ENCODE measurements at places on chromosomes 3 and 15.

DNA sequence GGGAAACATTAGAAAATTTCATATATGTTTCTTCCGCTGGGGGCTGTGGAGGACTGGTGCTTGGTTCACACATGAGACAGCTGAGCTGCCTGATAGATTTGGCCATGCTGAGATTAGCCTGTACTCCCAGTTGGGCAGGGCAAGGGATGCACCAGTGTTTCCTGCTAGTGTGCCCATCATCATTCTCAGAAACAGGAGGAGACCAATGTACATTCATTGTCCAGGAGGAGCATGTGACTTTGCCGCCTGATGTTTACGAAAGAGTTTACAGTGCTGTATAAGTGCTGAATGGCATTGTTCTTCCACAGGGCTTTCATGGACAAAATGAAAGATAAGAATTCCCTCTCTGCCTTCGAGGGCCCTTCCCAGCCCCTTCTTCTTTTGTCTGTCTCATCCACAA is 311.1 kb upstream of the THBS1 start:
- no peaks in the 10 kb centered on the region for H3K27me3 ChIP-seq
- H3K36me3 ChIP-seq: no peaks in the 10 kb centered on the region
- DNase-seq: no peak
- peak overlapping the region; percentile 44 for H3K27ac ChIP-seq
- H3K4me1 ChIP-seq: peaks cover 11% of the 10 kb centered on the region
- no peak overlapping the region for H3K4me3 ChIP-seq

GRCh38 chr3:168157099-168157700 is 61.5 kb upstream of the GOLIM4 start:
- peaks cover 3% of the 10 kb centered on the region for H3K4me1 ChIP-seq
- H3K36me3 ChIP-seq: no peaks in the 10 kb centered on the region
- no peak overlapping the region for H3K4me3 ChIP-seq
- DNase-seq: no peak
- H3K27me3 ChIP-seq: no peaks in the 10 kb centered on the region
- no peak overlapping the region for H3K27ac ChIP-seq

DNA sequence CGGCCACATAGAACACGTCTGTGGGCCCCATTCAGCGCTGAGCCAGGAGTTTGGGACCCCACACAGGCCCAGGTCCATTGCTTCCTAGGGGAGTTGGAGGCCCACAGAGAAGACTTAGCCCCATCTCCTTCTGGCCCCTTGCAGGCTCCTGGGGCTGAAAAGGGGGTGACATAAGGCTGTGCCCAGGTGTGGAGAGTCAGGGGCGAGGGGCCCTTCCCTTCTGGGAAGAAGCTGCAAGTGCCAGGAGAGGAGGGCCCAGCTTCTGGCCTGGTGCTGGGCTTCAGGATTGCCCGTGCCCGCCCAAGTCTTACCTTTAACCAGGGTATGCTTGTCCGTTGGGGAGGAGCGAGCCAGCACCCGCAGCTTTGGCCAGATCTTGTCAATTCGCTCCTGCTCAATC is 28.9 kb upstream of the SEC13 start:
- H3K4me3 ChIP-seq: no peak overlapping the region
- H3K27ac ChIP-seq: no peak overlapping the region
- peaks cover 72% of the 10 kb centered on the region for H3K36me3 ChIP-seq
- H3K27me3 ChIP-seq: no peaks in the 10 kb centered on the region
- H3K4me1 ChIP-seq: peaks cover 5% of the 10 kb centered on the region

- H3K4me1 ChIP-seq: no peaks in the 10 kb centered on the region
- no peaks in the 10 kb centered on the region for H3K36me3 ChIP-seq
- no peaks in the 10 kb centered on the region for H3K27me3 ChIP-seq
- peak; percentile 26 for DNase-seq
Observed at GRCh38 chr3:151660885-151661284, 72.8 kb upstream of the AADACL2 start.

DNA sequence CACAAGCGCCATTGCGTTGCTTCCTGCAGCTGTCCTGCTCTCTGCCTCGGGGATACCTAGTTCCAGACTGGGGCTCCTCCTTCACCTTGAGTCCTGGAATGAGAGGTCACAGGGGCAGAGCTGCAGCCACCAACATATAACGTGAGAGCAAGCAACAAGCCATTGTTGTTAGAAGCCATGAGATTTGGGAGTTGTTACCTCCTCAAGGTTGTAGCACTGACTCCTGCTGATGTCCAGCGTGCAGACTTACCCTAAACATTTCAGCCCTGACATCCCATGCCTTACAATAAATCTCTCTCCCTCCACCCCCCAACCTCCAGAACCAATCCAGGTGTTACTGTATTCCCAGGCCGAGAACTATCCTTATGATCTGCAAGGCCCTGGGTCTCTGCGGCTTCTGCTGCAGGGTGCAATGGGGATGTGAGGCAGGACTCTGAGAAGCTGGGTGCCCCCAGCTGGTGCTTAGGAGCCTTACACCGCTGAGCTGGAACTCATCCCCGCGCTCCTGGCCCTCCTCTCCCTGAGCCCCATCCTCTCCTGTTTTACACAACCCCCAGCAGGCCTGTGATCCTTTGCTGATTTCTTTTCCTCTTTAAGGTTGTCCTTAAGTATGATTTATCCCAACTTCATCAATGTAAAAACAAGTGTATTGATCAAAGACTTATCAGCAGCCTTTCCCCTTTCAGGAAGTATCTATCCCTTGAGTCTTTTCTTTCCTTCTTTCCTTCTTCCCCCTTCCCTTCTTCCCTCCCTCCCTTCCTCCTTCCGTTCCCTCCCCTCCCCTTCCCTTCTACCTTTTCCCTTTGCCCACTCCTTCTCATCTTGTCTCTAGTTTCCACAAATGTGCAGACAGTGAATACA is 84.2 kb upstream of the ABHD2 start:
- no peaks in the 10 kb centered on the region for H3K27me3 ChIP-seq
- peak; percentile 26 for DNase-seq
- H3K4me3 ChIP-seq: no peak overlapping the region

GRCh38 chr15:88014454-88015160 is 241.9 kb downstream of the NTRK3 start:
- no peak overlapping the region for H3K4me3 ChIP-seq
- DNase-seq: no peak
- no peak overlapping the region for H3K27ac ChIP-seq

GRCh38 chr15:67253101-67253500 is 1.4 kb downstream of the AAGAB start:
- H3K4me1 ChIP-seq: peaks cover 10% of the 10 kb centered on the region
- no peaks in the 10 kb centered on the region for H3K36me3 ChIP-seq
- H3K27ac ChIP-seq: no peak overlapping the region
- no peaks in the 10 kb centered on the region for H3K27me3 ChIP-seq
- H3K4me3 ChIP-seq: peak overlapping the region; percentile 93

DNA sequence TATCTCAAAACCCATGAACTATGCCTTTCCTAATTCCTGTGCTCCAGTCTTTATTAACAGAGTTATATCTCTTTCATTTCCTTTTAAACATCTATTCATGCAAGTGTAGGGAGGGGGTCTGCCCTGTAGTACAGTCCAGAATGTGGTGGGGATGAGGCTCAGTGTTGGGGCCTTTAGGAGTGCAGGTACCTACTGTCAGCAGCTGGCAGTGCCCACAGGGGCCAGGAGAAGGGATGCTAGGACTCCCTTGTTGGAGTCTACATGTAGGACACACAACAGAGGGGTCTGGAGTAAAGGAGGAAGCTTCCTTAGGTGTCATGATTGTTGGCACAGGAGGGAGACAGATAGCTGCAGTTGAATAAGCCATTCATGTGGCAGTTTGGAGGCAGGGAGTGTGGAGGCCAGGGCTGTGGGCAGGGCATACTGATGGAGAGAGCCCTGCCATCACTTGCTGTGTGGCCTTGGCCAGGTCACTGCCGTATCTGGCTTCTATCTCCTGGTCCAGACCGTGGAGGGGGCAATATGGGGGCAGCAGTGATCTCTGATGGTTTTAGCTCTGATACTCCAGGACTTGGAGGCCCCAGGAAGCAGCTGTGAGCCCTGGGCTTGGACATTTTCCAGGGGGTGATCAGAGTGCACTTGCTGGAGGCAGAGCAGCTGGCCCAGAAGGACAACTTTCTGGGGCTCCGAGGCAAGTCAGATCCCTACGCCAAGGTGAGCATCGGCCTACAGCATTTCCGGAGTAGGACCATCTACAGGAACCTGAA is 29.5 kb downstream of the ESYT3 start:
- H3K27me3 ChIP-seq: no peaks in the 10 kb centered on the region
- H3K27ac ChIP-seq: no peak overlapping the region
- no peak for DNase-seq
- H3K36me3 ChIP-seq: peaks cover 17% of the 10 kb centered on the region
- no peak overlapping the region for H3K4me3 ChIP-seq
- H3K4me1 ChIP-seq: no peaks in the 10 kb centered on the region

DNA sequence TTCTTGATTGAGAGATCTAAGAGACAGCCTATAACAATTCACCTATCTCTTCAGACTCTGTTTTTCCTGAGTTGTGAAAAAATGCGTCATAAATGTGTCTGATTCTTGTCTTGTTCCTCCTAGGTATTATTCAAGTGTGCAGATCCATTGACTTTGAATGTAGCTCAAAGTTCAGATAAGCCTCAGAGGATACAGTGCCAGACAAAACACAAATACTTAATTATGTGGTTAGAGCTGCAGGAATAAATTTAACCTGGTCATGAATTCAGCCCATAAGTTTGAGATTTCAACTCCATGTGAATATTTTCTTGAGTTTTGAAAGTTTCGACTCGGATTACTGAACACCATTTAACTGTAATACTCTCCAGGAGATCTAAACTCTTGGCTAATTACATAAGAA is 174.0 kb downstream of the ECT2 start:
- H3K4me1 ChIP-seq: no peaks in the 10 kb centered on the region
- no peaks in the 10 kb centered on the region for H3K27me3 ChIP-seq
- H3K4me3 ChIP-seq: no peak overlapping the region
- no peak for DNase-seq
- no peaks in the 10 kb centered on the region for H3K36me3 ChIP-seq
- no peak overlapping the region for H3K27ac ChIP-seq

GRCh38 chr15:70083946-70084345 is 13.8 kb downstream of the TLE3 start:
- peaks cover 55% of the 10 kb centered on the region for H3K36me3 ChIP-seq
- DNase-seq: no peak
- no peak overlapping the region for H3K4me3 ChIP-seq
- H3K27ac ChIP-seq: no peak overlapping the region
- H3K4me1 ChIP-seq: peaks cover 37% of the 10 kb centered on the region

- peak; percentile 67 for DNase-seq
- H3K36me3 ChIP-seq: no peaks in the 10 kb centered on the region
- no peak overlapping the region for H3K4me3 ChIP-seq
- no peak overlapping the region for H3K27ac ChIP-seq
- no peaks in the 10 kb centered on the region for H3K27me3 ChIP-seq
Observed at GRCh38 chr15:67685008-67685599, 140.2 kb upstream of the SKOR1 start.

DNA sequence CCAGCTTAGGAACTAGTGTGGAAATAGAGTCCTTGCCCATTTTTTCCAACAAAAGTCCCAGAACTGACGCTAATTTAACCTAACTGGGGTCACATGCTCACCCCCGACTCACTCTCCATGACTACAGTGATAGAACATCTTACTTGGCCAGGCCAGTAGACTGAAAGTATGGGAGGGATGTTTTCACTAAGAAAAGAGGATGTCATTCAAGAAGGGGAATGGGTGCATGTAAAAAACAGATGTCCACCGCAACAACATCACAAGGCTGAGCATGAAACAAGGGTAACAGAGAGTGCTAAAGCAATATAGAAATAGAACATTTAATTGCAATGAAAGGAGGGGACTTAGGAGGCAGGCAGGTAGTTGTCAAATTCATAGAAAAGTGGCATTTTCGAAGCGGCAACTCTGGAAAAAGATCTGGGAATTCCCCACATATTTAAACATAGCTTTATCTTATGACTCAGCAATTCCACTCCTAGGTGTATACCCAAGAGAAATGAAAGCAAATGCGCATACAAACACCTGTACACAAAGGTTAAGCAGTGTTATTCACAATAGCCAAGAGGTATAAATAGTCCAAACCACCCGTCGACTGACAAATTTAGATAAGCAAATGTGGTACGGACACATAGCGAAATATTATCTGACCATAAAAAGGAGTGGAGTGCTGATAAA is 41.1 kb upstream of the UBE2E2 start:
- no peak for DNase-seq
- H3K27me3 ChIP-seq: no peaks in the 10 kb centered on the region
- no peaks in the 10 kb centered on the region for H3K4me1 ChIP-seq
- no peak overlapping the region for H3K27ac ChIP-seq
- H3K4me3 ChIP-seq: no peak overlapping the region

- no peaks in the 10 kb centered on the region for H3K27me3 ChIP-seq
- H3K4me1 ChIP-seq: peaks cover 60% of the 10 kb centered on the region
- DNase-seq: no peak
- H3K4me3 ChIP-seq: no peak overlapping the region
- peaks cover 58% of the 10 kb centered on the region for H3K36me3 ChIP-seq
Observed at GRCh38 chr3:39103324-39103693, 4.1 kb downstream of the GORASP1 start.

DNA sequence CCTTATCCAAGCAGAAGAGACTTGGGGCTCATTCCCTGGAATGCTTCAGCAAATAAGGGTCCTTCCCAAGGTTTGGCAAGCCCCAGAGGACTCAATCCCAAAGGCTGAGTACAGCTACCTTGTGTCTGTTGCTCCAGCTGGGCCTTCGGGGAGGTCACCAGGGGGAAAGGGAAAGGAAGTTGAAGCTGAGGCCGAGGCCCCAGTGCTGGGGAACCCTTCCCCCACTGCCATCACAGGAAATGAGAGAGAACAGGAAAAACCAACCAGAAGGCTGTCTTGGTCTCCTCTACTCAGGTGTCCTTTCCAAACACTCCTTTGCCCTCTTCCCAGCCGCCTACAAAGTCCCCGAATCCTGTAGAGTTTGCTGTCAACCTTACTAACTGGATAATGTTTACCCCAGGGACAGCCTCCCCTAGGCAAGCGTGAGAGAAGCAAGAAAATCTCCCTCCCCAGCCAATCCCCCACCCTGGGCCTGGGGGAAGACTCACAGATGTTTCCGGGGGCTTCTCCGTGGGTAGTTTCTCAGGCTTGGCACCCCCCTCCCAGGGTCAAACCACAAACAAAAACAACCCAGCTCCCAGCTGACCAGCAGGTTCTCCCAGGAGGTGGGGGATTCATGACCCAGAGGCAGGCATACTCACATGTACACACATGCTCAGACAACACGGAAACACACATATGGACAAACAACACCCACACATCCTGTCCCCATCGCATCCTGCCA is 5.5 kb downstream of the CSRNP1 start:
- H3K4me1 ChIP-seq: peaks cover 73% of the 10 kb centered on the region
- DNase-seq: peak; percentile 37
- H3K27ac ChIP-seq: peak overlapping the region; percentile 69

DNA sequence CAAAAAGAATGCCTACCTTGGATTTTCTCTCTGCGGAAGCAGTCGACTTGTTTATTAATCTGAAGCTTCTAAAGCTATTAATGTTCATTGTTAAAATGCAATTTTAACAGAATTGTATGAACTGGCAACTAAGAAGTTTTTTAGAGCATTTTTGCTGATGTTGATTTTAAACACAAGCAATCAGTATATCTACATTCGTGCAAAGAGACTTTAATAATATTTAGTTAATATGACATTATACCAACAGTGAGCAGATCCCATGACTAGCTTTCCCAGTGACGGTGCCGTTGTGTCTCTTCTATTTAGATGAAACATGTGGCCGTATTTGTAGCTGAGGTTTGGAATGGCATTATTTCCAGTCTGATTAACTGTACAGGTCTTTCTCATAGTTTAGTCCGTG is 88.0 kb downstream of the PEX5L start:
- H3K27ac ChIP-seq: no peak overlapping the region
- no peaks in the 10 kb centered on the region for H3K4me1 ChIP-seq
- no peak overlapping the region for H3K4me3 ChIP-seq
- DNase-seq: no peak

- H3K4me3 ChIP-seq: no peak overlapping the region
- peaks cover 91% of the 10 kb centered on the region for H3K36me3 ChIP-seq
- no peaks in the 10 kb centered on the region for H3K27me3 ChIP-seq
- no peak for DNase-seq
- no peak overlapping the region for H3K27ac ChIP-seq
Observed at GRCh38 chr3:47001731-47002170, 22.3 kb downstream of the NBEAL2 start.

All from spinal cord (tissue), 10 donors.